NCI-H2081 (cell line): ENCODE measurements at places on chromosomes 2 and 18.

DNA sequence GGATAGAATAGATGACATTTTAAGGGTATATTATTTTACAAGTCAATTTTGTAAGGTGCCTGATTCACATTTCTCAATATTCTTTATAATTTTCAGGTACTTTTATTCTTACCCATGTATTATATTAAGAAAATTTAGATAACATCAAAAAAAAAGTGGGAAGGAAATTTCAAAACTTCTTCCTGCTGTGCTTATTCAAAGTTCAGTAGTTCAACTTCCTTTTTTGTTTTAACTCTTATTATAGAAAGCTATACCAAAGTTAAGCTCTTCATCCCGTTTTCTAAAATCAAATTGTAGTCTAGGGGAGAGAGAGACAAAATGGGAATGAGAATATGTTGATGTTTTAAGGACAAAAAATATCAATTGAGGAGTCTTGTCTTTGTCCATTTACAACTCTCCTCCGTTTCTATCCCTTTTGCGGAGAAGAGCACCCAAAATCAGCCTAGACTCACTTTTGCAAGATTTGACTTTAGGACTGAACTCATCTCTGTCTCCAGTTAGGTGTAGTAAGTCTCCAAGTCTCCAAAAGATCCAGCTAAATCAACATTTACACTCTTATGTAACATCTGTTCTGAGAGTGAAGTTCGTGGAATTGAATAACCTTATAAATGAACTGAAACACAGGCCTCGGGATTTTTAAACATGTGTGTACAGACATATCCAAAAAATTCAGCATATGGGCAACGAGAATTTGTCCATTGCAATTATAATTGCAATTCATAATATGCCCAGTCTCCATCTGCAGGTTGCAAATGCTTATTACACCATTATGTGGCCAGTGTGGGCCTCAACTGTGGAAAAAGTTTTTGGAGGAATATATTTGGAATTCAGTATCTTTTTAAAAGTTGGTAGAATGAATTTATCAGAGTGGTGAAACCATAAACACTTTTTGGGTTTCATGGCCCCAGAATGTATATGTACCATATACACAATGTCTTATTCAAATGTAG lies 23.9 kb downstream of the FAM124B start:
- no peak for DNase-seq

- DNase-seq = no peak
Measured at GRCh38 chr2:68290901-68291300, 28.8 kb downstream of the CNRIP1 start.

DNA sequence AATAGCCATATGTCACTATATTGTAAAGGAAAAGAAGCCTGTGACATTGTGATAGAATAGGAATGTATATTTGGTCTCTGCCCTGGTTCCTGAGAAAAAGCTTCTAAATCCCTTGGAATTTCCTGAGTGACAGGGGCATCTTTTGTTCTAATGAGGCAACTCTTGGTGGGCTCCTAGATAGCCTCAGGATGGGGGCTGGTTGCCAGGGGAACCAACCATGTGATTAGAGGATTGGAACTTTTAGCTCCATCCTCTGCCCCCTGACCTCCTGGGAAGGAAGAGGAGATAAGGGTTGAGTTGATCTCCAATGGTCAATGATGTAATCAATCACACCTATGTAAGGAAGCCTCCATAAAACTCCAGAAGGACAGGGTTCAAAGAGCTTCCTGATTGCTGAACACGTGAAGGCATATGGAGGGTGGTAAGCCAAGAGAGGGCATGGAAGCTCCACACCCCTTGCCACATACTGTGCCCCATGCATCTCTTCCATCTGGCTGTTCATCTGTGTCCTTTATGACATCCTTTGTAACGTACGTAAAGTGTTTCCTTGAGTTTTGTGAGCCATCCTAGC lies 2.9 kb upstream of the ME2 start:
- no peak for DNase-seq

GRCh38 chr2:229257985-229258384 lies 13.1 kb downstream of the PID1 start:
- DNase-seq = no peak

GRCh38 chr2:151315381-151315903 lies 26.0 kb upstream of the NMI start:
- DNase-seq = no peak

DNA sequence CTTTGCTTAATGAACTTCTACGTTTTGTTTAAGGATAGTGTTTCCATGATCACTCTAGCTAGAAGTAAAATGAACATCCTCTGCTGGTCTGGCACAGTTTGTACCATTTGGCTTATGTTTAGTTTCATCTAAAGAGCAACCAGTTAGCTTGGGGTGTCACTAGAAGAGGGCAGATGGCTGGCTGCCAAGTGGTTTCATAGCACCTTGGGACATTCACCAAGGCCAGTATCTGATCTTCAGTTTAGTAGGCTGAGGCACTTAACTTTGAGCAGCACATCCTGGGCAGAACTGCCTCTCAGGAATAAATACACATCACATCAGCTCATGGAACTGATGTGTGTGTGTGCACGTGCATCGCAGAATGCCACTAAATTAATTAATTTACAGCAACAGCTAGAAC lies 68.4 kb downstream of the NXPH2 start:
- DNase-seq = no peak

GRCh38 chr2:62706721-62707521 lies 1.4 kb downstream of the EHBP1 start:
- DNase-seq = no peak

- DNase-seq = no peak
Measured at GRCh38 chr2:37230581-37230980, 815 bp downstream of the CEBPZ start.

GRCh38 chr2:216880509-216881184 lies 20.8 kb upstream of the TNP1 start:
- no peak for DNase-seq

- no peak for DNase-seq
Measured at GRCh38 chr2:31207790-31208189, 9.5 kb downstream of the CAPN14 start.

DNA sequence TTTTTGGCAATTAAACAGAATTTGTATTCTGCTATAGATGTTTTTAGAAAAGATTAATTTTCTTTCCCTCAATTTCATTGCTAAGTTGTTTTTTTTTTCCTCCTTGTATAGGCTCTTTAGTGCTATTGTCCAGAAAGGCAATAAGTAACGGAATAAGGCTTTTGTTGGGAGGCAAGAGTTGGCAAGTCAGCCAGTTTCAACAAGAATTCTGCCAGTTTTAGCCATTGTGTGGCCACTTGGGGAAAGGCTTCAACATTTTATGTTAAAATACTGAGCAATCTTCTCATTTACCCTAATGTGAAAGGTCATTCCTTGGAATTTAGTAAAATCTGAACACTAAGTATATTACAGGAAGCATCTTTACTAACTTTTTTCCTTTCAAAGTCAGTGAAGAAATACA lies 9.6 kb downstream of the CALCRL start:
- DNase-seq = no peak

DNA sequence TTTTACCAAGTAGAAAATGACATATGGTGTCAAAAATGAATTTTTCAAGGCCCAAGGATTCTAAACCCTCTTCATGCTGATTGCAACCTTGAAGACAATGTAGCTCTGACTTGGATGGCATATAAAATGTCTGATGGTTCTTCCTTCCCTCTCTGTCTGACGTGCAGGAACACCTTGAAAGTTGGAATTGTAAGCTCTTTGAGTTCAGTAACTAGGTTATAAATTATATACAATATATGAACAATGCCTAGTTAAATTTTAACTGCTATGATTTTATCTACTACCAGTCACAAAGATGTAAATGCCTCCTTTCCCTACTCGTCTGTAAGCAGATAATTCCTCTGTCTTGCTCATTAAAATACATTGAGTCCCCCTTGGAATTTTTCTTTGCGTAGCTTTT lies 89.5 kb upstream of the TMEM17 start:
- DNase-seq = no peak

- no peak for DNase-seq
Measured at GRCh38 chr18:3027370-3027891, 14.5 kb upstream of the LPIN2 start.

DNA sequence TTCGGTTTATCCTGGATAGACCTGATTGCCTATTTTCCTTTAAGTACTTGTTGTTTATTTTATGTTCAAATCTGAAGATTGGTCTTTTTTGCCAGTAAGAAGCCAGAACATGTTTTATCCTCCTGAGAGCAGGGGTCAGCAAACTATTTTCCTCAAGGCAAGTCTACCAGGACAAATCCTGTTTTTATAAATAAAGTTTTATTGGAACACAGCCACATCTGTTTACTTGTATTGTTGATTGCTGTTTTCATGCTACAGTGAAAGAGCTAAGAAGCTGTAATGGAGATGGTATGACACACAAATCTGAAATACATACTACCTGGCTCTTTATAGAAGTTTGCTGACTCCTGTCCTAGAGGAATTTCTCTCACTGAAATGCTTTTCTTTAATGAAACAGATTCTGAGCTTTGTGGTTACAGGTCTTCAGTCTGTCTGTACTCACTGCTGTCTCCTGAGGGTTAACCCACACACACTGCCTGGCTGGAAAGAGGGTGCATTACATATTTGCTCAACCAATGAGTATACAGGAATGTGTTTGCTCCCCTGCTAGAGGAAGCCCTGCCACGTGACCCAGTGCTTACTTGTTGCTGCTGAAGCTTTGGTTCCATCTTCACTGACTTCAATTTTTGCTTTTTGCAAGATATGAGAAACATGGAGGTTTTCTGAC lies 22.6 kb downstream of the MRPL44 start:
- DNase-seq = no peak

- peak; percentile 96 for DNase-seq
Measured at GRCh38 chr18:59139615-59140301, at the start of gene SEC11C. TSS of gene SEC11C (plus strand) at chr18:59139884. CDS start at chr18:59139949, 65 bp downstream.

- DNase-seq = no peak
Measured at GRCh38 chr2:27003857-27004256, 28.9 kb upstream of the TMEM214 start.

- DNase-seq = peak; percentile 77
Measured at GRCh38 chr2:119230219-119231185, 6.9 kb downstream of the STEAP3 start.

DNA sequence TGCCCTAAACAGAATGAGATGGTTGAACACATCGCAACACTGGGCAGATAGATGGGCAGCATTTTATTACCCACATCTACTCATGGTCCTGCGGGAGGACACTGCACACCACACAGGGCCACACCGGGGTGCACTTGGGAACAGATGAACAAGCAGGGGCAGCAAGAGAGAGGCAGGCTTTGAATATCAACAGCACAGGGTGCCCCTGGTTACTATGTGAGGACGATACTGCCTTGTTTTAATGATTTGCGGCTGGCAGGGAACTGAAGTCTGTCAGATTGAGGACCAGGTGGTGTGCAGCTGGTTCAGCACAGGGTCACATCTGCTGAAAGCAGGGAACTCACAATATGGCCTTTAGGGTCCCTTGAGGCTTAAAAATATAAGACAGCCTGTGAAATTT lies 195.7 kb downstream of the PIEZO2 start:
- DNase-seq = no peak

GRCh38 chr18:5195656-5196055 lies 1.4 kb downstream of the AKAIN1 start:
- DNase-seq = no peak

DNA sequence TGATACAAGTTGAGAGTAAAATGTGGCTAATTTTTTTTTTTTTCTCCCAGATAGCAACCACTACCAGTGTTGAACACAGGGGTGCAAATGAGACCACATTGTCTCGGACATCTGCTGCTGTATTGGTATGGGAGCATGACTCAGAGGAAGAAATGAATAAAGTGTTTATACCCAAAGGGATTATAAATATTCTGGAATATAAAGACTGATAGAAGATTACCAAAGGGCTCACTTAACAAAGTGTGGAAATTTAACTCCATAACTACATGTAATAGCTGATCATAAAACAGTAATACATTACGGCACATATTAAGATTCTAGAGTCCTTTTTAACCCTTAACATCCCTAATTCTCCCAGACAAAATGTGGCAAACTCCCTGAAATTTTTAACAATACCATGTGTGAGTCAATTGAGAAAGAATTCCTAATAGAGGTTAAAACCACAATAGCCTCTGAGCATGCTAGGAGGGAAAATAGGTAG lies 1023.0 kb upstream of the ACVR2A start:
- no peak for DNase-seq

DNA sequence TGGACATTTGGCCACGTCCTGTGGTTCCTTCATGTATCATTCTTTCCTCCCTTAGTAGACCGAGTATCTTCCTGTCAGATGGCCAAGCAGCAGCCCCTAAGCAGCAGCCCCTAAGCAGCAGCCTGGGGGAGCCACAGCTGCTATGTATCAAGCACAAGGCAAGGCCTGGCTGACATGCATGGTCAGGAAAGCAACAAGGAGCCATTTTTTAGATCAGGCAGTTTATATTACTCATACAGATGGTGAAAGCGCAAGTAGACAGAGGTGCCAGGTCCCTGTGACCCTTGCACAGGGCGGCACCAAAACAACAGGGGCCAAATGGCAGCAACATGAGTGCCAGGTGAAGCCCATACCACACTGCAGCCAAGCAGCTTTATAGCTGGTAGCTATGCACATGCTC lies 22.1 kb downstream of the CHCHD5 start:
- no peak for DNase-seq

DNA sequence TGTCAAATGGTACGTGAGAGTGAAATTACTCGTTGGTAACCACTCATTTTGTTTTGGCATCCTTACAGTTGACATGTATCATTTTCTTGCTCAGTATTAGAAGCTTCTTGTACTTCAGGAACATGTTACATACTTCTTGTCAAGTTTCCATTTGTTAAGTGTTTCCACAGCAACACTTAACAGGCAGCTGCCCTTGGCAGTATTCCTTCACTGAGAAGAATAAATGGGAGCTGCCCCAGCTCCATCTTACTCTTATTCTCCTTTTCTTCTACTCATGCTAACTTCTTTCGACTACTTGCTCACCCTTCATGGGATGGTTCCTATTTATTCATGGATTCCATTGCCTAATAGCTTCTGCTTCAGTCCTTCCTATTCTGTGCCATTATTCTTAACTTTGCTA lies 60.1 kb upstream of the TUBA3E start:
- DNase-seq = no peak

- no peak for DNase-seq
Measured at GRCh38 chr2:43361286-43361685, 134.9 kb upstream of the ZFP36L2 start.

GRCh38 chr18:38494065-38494464 lies 928.5 kb upstream of the CELF4 start:
- no peak for DNase-seq

GRCh38 chr2:56666777-56667176 lies 483.0 kb downstream of the CCDC85A start:
- DNase-seq = no peak

DNA sequence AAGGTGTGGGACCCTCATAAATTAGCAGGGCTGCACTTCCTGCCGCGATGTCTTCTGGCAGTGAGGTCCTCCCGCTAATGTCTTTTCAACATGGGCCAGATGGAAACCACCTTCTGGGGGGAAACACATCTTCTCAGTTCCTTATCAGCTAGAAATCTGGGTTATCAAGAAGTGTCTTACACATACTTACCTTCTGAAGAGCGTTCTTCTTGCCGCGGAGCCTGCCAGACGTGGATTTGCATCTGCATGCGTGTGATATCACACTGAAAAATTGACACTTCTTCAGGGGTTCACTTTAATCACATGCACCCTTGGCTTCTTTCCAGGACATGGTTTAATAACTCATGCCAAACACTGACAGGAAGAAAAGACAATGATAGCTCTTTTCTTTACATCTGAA lies 163.5 kb upstream of the SOX11 start:
- no peak for DNase-seq

GRCh38 chr18:51884039-51884438 lies 456.0 kb upstream of the DCC start:
- DNase-seq = no peak

- DNase-seq = no peak
Measured at GRCh38 chr2:197866455-197866854, 62.1 kb downstream of the PLCL1 start.
